ENCODE measurements at places on chromosomes 16 and 17.
A peak's percentile ranks its signal among the peaks of the same experiment; 100 is the strongest.

DNA sequence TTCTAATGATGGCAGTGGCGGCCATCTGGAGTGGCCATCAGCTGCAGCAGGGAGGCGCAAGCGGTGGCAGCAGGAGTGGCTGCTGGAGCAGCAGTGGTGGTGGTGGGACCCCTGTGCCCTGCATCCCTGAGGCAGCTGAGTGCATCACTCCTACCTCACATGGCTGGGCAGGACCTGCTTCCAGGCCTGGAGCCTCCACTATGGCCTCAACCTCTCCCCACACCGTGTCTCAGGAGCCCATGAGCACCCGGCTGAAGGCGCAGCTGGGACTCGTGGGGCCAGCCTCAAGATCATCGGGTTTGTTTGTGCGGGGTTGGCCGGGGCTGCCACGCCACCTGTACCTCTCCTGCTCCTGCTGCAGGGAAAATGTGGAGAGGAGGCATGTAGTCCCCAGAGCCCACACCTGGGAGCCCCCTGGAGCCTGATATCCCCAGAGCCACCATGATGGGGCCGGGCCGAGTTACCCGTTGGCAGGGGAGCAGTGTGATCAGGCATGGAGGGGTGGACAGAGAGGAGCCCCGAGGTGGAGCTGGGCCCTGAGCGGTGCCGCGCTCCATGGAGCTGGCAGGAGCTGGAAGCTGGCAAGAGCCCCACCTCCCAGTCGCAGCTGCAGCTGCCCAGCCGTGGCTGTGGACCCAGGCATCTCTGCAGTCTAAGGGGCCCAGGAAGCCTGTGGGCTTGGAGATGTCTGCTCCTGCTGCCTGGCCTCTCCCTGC lies 16.7 kb downstream of the RHOT1 start:
- DNase-seq: no peak

- no peak for DNase-seq
Measured at GRCh38 chr17:18055597-18055996, 16.4 kb downstream of the GID4 start.

GRCh38 chr17:52995147-52995546 lies 827.6 kb upstream of the KIF2B start:
- DNase-seq: no peak

GRCh38 chr17:77352996-77353395 lies 212.2 kb downstream of the SEC14L1 start:
- peak; percentile 33 for DNase-seq

DNA sequence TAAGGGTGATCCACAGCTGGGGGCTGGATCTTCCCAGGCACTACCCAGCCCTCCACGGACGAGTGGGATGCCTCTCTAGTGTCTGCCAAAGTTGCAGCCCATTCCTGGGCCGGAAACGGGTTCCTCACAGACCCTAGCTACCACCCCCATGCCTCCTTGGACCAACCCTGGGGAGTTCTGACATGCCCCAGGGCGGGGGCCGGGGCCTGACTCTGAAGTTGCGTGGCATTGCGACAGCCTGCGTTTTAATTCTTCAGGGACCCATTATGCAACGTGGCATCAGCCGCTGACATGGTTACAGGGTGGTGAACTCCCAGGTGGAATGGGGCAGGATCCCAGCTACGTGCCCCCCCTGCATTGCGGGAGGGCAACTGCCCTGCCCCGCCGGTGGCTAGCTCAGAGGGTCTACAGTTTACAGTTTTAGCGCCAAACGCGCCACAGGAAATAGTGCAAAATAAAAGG lies 2.7 kb downstream of the CBX4 start:
- DNase-seq: no peak

- DNase-seq: no peak
Measured at GRCh38 chr17:20979792-20980083, 63.1 kb downstream of the USP22 start.

DNA sequence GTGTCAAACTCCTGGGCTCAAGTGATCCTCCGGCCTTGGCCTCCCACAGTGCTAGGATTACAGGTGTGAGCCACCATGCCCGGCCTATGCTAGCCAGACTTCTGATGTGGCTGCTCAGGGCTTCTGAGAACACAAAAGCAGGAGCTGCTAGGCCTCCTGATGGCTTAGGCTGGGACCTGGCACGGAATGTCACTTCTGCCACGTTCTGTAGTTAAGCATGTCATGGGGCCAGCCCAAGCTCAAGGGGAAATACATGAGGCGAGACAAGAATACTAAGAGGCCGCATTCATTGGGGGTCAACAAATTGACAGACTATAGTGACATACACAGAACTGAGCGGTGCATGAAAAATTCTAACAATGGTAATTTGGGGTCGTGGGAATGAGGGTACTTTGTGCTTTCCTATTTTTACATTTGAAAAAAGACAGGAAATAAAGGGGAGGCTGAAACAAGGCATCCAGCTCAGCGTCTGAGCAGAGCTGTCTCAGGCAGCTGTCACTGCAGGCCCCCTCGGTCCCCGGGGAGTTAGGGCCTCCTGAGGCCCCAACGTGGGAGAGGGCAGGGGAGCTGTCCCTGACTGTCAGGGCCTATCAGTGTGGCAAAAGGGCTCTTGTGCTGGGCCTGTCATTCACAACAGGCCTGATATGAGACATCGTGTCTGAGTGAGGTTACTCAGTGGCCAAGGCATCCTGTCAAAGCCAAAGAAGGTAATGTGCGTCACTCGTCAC lies 26.4 kb downstream of the CFAP20 start:
- DNase-seq: no peak

DNA sequence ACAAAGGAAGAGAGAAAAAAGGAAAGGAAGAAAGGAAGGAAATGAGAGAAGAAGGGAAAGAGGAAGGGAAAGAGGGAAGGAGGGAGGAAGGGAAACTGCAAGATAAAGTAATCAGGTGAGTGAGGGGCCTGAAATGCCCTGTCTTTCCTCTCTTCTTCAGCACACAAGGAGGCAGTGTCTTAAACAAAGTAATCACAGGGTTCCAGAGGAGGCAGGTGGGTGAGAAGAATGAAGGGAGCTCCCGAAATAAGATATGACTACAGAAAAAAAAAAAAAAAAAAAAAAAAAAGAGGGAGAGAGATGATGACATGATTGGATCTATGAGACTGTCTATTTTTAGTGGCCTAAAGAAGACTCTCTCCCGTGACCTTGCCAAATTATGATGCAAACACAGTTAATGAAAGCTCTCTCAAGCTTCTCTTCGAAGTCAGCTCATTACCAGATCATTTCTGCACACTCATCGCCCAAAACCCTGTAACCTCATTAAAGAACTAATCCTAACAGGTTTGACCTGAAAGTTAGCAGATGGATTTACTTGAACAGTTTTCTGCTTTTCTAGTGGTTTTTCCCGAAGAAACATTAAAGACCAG lies 53.6 kb downstream of the CDH11 start:
- no peak for DNase-seq

GRCh38 chr17:81402530-81402941 lies 7.3 kb downstream of the BAHCC1 start:
- no peak for DNase-seq

DNA sequence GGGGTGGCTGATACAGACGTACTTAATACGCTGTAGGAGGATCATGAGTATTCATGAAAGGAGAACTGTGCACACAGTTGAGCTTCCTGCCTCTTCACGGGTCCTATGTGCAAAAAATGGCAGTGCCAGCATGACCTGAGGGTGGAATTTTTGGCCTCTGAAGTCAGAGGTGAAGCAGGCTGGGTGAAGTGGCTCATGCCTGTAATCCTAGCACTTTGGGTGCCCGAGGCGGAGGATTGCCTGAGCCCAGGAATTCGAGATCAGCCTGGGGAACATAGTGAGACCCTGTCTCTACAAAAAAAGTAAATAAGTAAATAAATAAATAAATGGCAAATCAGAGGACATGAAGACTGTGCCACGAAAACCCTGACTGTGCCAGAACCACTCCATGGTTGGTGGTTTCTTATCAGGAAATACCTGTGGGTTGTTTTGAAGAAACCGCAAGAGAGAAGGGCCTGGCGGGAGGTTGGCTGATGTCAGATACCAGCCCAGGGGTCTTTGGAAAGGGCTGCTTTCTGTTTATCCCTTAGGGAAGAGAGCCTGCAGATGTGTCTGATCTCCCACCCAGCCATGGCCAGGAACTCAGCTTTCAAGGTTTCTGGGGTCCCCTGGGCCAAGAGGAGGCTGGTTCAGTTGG lies 3.4 kb downstream of the ASPSCR1 start:
- DNase-seq: no peak

- no peak for DNase-seq
Measured at GRCh38 chr16:22188267-22188594, 17.8 kb upstream of the EEF2K start.

DNA sequence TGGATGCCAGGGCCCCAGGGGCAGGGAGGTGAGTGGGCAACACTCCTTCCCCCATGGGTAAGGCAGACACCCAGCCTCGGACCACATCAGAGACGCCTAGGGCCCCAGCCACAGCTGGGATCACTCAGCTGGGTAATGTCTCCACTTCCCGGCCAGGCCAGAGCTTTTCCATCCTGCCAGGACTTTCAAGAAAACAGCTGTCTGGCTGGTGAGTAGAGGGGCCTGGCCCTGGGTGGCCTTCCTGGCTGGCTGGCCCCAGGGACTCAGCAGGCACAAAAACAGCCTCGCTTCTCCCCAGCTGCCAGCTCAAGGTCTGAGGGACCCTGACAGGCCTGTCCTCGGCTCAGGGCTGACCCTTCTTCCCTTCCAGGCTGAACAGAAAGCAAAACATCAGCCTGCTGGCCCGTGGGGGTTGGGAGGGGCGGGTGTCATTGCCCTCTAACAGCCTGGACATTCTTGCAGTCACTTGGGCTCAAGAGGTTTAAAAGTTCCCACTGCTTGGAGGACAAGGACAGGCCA lies 45.3 kb upstream of the JPH3 start:
- no peak for DNase-seq

DNA sequence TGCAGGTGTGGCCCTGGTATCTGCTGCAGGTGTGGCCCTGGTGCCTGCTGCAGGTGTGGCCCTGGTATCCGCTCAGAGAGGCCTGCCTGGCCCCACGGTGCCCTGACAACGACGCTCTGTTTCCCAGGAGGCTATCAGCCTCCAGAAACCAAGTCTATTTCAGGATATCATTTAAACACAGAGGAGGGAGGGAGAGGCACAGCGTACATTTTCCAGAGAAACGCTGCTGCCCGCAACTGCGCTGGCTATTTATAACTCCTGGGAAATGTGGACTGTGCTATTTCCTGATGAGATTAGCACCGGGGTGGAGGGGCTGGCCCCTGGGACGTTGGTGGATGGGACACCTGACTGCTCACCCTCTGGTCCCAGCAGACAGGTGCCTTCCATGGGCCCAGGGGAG lies 22.5 kb downstream of the TIMM22 start:
- DNase-seq: no peak

- DNase-seq: no peak
Measured at GRCh38 chr17:81052199-81052997, 17.4 kb downstream of the BAIAP2 start.

- no peak for DNase-seq
Measured at GRCh38 chr17:42321555-42321954, 33.3 kb downstream of the STAT5A start.

GRCh38 chr17:49197346-49197998 lies 12.9 kb downstream of the GNGT2 start:
- DNase-seq: no peak

DNA sequence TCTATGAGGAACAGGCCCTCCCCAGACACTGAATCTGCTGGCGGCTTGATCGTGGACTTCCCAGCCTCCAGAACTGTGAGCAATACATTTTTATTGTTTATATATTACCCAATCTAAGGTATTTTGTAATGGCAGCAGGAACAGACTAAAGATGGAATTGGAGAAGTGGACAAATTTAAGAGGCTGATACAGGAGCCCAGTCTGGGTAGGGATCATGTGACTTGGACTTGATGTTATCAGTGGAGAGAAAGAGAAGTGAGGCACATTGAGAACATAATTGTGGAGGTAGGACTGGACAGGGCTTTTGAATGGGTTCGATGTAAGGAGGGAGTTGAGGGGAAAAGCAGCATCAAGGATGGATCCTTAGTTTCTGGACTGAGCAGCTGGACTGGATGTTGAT lies 93.8 kb downstream of the USP31 start:
- DNase-seq: no peak

- no peak for DNase-seq
Measured at GRCh38 chr17:82915757-82916027, 75.9 kb upstream of the ZNF750 start.

DNA sequence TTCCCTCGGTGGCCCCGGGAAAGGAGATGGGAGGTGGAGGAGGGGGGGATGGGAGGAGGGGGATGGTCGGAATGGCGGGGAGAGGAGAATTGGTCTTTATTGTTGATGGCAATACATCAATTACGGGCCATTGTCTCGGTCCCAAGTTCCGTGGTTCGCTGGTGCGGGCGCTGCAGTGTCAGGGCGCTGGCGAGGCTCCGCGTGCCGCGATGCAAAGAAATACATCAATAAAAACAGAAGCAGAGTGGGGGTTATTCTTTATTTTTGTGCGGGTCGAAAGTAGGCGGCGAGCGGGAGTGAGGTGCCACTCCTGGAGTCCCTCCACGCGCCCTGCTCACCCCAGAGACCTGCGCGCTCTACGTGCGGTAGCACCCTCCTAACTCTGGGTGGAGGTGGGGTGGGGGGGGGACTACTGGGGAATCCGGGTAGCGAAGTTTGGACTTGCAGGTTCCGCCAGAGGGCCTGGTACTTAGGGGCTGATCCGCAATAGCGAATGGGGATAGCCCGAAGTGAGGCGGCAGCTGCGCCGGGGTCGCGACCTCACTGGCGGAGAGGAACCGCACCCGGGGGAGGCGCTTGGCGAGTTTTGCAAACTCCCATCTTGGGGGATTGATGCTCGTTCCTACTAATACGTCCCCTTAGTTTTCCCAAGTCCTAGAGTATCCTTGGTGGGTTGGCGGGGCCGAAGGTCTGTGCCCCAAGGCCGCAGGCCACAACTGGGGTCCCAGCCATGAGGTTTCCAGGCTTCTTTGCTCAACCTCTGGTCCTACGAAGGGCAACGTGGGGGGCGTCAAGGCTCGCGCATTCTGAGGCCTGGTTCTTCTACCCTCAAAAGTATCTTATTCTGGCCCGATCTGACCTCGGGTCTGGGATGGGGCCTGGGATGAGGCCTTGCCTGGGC lies 3.5 kb upstream of the SALL1 start:
- no peak for DNase-seq

- no peak for DNase-seq
Measured at GRCh38 chr16:80639636-80640035, 98.8 kb downstream of the DYNLRB2 start.

DNA sequence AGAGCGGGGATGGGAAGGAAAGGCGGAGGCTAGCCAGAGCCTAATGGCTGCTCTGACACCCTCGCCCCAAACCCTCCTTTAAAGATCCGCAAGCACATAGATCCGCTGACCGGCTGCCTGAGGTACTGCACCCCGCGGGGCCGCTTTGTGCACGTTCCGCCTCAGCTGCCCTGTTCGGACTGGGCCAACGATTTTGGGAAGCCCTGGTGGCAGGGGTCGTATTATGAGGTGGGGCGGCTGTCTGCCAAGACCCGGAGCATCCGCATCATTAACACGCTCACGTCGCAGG lies 663 bp downstream of the CYB5D1 start:
- DNase-seq: peak; percentile 64

DNA sequence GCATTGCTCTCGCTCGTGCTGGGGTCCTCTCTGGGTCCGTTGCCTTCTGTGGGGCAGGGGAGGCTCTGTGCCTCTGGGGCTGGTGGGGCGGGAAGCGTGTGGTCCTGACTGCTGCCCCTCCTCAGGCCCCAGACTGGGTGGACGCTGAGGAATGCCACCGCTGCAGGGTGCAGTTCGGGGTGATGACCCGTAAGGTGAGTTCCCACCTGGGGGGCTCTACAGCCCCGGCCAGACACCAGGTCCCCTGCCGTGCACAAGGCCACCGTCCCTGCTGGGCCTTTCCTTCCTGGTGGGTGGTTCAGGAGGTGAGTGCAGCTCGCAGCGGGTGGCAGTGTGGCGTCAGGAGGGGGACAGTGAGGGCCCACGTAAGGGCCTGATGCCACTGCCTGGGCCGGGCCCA lies 6.7 kb downstream of the HGS start:
- DNase-seq: no peak

GRCh38 chr17:2704890-2705248 lies 6.7 kb downstream of the CLUH start:
- DNase-seq: no peak

Measured in activated CD8-positive, alpha-beta memory T cell treated with anti-CD3 and anti-CD28 coated beads, Interleukin-2, amount 10 ng/mL, durations not matched to agents 7 days and 5 days (primary cell).